DMS 273 treated with DMSO at 0.1 percent for 48 hours (cell line): ENCODE measurements at places on chromosomes 5 and 9.
A peak's percentile ranks its signal among the peaks of the same experiment; 100 is the strongest.

- DNase-seq: no peak
Observed at GRCh38 chr9:12916042-12916441, 141.2 kb downstream of the LURAP1L start.

GRCh38 chr9:4640027-4640426 lies 22.1 kb upstream of the PLPP6 start:
- DNase-seq: no peak

DNA sequence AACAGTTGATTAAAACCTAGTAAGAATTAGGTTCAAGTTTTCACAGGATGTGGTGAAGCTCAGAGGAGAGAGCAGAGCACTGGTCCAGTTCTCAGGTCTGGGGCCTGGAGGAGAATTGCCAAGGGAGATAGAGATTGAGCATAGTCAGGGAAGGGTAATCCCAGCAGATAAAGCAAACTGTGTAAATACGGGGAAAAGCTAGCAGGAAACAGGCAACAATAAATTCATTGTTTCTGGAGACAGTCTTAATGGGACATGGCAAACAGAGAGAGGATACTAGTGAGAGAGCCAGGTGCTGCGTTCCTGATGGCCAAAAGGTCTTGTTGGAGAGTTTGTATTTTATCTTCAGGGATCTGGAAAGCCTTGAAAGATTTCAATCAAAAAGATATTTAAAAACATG lies 333.0 kb downstream of the PDE4D start:
- DNase-seq: no peak

DNA sequence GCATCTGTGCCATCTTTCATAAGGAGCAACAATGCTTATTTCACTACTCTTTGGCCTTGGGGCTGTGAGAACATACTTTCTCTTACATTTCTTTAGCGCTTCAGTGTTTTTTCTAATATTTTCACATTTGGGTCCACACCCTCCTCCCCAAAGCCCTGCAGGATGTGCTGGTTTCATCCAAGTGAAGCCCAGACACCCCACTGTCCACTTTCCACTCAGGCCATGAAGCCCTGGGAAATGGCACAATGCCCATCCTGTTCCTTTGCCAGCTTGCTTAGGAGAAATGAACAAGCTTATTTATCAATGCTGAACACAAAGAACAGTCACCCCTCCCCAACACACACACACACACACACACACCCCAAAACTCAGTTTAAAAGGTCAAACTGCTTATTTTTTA lies 17.3 kb upstream of the TMOD1 start:
- no peak for DNase-seq

DNA sequence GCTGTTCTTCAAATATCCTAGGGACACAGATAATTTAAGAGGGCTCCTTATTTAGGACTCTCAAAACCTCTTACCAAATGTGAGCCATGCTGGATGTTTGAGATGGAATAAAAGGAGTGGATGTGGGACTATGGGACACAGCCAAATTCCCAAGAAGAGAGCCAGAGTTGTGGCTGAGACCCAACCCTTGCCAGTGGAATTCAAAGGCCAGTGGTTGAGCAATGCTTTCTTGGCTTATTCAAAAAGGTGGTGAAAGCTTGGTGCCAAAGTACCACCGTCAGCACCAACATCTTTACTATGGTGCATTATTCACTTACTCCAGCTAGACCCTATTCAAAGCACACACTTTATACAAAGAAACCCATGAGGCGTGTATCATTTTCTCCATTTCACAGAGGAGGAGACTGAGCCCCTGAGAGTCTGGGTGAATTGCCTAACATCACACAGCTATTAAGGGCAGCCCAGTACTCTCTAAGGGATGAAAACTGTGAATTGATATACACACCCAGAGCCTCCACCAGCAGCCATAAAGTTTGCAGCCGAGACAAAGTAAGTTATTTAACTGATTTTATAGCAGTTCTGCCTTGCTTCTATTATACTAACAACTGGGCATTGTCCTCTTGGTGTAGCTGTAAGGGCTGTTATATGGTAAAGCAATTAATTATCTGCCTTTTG lies 391.7 kb downstream of the ACTL7B start:
- DNase-seq: no peak

GRCh38 chr5:178561746-178562264 lies 28.4 kb downstream of the COL23A1 start:
- no peak for DNase-seq

GRCh38 chr9:136426787-136427186 lies 12.9 kb downstream of the INPP5E start:
- DNase-seq: no peak

- DNase-seq: no peak
Observed at GRCh38 chr9:89370593-89370992, 52.3 kb downstream of the SECISBP2 start.

DNA sequence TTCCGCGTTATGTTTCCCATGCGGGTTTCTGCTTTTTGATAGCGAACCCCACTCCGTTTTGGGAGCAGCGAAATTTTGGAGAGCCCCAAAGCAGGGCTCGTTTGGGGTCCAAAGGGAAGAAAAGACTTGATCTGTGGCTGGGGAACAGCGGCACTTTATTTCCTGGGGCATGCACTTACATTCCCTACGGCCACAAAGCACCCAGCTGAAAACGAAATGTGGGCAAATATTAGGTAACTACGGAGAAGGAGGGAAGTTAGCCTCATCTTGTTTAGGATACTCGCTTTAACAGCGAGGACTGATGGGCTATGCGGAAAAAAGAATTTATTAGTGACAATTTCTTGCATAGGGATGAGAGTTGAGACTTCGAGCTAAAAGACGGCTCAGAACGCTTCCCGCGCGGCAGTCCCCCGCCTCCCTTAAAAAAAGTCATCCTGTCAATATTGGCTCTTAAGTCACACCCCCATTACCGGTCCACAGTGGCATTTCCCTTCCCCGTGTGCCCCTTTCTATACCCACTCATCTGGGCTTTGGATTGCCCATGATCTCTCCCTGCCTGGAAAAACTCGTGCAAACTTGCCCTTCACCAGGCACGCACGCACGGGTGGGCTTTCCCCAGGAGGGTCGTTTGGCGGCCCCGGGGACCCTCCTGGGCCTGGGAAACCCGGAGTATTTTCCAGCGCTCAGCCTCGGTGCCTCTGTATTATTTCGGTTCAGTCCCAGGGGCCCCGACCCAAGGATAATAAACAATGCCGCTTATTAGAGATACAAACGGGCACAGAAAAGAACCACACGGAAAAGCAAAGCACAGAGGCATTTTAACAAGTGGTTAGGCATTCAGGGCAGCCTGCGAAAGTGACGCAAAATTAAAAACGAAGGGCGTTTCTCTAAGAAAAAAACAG lies 35.8 kb upstream of the NFIB start:
- DNase-seq: no peak

- no peak for DNase-seq
Observed at GRCh38 chr5:127924606-127925005, 159.0 kb upstream of the SLC12A2 start.

- no peak for DNase-seq
Observed at GRCh38 chr9:6842584-6842947, 84.8 kb downstream of the KDM4C start.

DNA sequence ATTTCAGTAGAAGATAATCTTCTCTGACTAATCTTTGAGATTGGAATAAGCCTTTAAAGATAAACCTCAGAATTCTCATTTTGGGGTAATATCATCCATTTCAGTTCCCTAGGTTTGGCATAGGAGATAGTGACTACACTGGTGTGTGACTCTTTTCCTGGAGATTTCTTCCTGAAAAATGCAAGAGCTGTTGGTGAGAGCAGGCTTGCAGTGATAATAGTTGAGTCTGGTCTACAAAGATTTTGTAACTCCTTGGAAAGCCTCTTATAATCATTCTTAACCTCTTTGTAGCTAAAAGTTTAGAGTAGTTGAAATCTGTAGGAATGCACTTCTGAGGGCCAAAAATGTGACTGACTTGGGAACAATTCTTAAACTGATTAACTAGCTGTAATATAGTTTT lies 23.4 kb downstream of the RANBP17 start:
- no peak for DNase-seq

DNA sequence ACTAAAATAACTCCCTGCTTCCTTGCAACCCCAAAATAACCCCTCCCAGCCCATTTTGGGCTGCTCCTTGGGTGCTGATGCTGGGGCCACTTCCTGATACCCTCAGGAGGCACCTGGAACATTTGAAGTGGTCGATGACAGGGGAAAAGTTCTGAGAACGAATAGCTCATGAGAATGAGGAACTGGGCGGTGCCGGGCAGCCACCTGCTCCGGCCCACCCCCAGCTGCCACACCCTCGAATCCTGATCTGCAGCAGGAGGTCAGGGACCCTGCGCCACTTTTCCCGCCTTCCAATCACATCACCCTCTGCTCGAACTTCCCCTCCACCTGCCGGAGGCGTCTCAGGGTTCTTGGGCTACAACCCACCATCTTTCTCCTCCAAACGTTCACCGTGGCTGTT lies 19.7 kb downstream of the HRH2 start:
- no peak for DNase-seq

DNA sequence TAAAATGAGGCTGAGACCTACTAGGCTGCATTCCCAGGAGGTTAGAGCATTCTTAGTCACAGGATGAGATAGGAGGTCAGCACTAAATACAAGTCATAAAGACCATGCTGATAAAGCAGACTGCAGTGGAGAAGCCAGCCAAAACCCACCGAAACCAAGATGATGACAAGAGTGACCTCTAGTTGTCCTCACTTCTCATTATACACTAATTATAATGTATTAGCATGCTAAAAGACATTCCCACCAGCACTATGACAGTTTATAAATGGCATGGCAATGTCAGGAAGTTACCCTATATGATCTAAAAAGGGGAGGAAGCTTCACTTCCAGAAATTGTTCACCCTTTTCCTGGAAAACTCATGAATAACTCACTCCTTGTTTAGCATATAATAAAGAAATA lies 88.6 kb downstream of the PLPPR1 start:
- DNase-seq: no peak

DNA sequence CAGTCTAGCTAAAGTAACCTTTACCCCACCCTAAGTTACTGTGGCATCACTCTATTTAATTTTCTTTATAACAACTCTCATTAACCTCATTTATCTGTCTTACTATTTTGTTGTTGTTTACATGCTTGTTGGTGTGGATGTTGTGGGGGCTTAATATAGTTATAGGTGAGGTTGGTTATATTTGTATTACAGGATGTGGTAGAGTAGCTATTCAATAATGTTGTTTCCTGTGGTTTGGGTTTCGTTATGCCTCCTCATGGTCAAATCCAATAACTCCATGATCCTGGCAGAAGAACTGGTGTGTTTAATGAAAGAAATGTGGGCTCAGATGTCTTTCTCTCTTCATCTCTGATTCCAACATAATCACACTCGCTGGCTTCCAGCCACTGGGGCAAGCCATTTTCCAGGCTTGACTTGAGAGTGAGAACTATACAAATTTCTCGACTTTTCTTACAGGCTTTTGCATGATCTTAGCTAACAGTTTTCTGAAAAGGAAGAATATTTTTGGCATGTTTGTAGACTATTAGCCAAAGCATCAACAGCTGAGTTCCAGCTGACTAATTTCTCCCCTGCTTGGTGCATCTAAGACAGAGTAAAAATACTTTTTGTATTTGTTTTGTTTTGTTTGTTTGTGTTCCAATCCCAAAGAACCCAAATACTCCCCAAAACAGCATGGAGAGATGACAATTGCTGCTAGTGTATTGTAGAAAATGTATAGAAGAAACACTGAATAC lies 303.7 kb upstream of the PAPPA start:
- DNase-seq: no peak

GRCh38 chr5:14557791-14558415 lies 23.7 kb upstream of the OTULINL start:
- DNase-seq: peak; percentile 97

DNA sequence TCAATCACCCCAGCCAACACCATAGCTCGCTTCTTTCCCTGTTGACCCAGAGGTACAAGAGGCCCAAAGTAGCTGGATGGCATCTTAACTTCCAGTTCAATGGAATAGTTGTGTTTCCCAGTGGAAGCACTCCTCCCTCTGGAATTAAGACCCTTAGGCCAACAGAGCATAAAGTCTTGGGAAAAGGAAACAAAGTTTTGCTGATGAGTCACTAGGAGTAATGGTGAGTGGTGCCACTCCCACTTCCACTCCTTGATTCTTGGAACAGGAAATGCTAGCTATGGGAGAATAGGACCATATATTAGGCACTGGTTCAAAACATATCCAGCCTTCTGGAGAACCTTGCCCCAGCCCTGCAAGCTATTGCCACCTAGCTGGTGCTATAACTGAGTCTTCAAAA lies 44.7 kb upstream of the LMX1B start:
- DNase-seq: no peak

DNA sequence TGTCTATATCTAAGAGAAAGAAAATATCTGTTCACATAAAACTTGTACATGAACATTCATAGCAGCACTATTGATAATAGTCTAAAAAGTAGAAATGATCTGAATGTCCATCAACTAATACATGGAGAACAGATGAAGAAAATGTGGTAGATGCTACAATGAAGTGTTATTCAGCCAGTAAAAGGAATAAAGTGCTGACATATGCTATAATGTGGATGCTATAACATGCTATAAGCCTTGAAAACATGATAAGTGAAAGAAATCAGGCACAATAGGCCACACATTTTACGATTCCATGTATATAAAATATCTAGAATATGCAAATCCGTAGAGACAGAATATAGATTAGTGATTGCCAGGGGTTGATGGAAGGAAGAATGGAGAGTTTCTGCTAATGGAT lies 146.8 kb downstream of the SEMA5A start:
- DNase-seq: no peak

- DNase-seq: no peak
Observed at GRCh38 chr5:122392224-122392623, 80.2 kb downstream of the SNCAIP start.
